ENCODE measurements at places on chromosomes 2 and 18.

DNA sequence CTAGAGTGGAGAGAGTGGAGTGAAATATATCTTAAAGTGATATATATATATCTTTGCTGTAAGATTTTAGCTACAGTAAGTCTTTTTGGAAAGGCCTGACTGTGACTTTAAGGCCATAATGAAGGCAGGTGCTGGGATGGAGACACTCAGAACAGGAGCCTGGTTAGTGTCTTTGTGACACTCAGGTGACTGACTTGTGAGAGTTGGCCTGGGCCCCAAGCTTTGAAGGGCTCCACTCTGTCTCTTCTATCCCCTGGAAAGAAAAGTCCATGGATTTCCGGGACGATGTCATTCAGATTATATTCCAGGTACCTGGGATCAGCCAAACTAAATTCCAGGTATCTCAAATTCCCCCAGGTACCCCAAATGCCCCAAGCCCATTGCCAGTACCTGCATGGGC, 276.6 kb downstream of the PDE11A start:
- DNase-seq, result no peak

DNA sequence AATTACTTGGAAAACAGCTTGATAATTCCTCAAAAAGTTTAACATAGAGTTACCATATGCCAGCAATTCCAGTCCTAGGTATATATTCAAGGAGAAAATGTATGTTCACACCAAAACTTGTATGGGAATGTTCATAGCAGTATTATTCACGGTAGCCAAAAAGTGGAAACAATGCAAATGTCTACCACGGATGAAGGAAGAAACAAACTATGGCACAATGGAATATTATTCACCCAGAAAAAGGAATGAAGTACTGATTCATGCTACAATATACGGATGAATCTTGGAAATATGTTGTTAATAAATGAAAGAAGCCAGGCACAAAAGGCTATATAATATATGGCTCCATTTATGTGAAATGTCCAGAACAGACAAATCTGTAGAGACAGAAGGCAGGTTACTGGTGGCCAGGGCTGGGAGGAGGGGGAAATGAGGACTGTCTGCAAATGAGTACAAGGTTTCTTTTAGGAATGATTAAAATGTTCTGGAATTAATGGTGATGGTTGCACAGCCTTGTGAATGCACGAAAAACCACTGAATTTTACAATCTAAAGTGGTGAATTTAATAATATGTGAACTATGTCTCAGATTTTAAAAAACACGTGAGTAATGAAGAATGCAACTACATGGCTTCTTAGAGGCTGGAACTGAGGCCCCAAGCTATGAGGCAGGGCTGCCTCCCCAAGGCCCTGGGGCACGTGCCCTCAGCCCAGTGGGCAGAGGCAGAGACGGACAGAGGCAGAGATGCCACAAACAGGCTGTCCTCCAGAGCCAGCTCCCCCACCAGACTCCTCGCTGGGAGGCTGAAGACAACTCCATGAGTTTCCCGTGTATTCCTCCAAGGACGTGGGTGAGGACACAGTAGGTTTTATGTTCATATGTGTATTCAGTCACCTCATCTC, 5.0 kb downstream of the LIMS2 start:
- no peak for DNase-seq

- DNase-seq, result no peak
Measured at GRCh38 chr2:186522450-186522849, 36.4 kb downstream of the ZC3H15 start.

GRCh38 chr2:191304939-191305875, 60.0 kb downstream of the MYO1B start:
- no peak for DNase-seq

- DNase-seq, result no peak
Measured at GRCh38 chr2:20106746-20107145, 55.3 kb upstream of the LAPTM4A start.

DNA sequence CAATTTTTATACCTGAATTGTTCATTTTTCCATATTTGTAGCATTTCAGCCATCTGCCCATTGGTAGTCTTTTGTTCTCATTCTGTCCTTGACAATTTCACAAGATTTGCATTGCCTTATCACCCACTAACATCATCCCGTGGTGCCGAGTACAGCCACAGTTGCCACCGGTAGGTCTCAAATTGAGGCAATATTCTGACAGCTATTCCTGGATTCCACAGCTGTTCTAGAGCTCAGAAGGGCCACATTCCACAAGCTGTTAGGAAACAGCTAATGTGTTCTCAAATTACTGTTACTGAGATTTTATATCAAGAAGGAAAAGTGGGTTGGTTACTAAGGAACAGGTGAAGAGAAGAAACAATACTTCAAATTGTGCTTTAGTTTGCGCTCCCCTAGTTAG, 178.8 kb downstream of the RPRM start:
- DNase-seq, result no peak
